Suppressor macrophage (primary cell): ENCODE measurements at places on chromosomes 6 and 20.
A peak's percentile ranks its signal among the peaks of the same experiment; 100 is the strongest.

- no peak for DNase-seq
These were observed 49.7 kb upstream of the DDR1 start for GRCh38 chr6:30834646-30835045.

- no peak for DNase-seq
These were observed 4.9 kb upstream of the ASCC3 start for GRCh38 chr6:100886076-100886475.

DNA sequence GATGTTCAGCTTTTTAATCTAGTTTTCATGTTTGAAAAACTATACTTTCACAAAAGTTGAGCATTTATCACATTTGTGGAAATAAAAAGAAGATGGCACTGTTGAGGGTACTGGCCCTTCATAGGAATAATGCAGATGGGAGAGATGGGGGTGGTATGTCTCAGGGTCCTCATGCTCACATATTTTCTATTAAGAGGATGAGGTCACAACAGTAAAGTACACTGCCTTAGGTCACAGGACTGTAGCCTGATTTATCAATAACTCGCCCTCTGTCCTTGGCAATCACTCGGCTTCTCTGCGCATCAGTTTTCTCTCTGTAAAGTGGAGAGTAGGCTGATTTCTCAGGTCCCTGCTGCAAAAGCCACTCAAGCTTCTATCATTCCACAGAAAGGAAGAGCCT is 55.9 kb downstream of the PPP1R3G start:
- DNase-seq = peak; percentile 35

DNA sequence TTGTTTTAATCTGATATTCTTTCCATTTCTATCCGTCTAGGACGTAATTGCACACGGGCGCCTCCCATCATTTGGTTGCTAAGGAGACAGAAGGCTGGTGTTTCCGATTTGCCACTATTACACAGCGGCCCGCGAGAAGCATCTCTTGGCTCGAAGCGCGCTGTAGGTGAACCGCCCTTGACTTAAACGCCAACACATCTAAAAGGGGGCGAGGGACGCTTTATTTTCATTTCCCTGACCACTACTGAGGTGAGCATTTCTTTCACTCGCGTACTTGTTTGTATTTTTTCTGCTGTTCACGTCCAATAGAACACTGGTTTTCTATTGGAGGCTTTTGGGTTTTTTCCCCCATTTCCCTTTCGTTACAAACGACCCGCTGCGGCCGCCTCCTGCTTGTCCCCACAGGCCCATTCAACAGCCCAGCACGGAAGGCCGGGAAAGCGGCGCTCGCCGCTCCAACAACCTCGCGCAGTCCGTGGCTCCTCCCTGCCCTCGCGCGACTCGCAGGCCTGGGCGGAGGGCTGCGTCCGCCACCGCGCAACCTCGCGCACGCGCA is 505 bp upstream of the WRNIP1 start:
- DNase-seq = peak; percentile 78
